ENCODE measurements at places on chromosomes 7 and 10. TPM values are rescaled to one million over a fixed set of nuclear protein-coding genes. Genes with fewer than 3 reads are reported as not detected.

- no peaks in the 10 kb centered on the region for H3K36me3 ChIP-seq
- peak overlapping the region; percentile 88 for H3K27ac ChIP-seq
- H3K4me3 ChIP-seq: peak overlapping the region; percentile 90
Measured at GRCh38 chr10:49540056-49540797, 1.3 kb upstream of the ERCC6 start.

- DNase-seq: no peak
- H3K4me3 ChIP-seq: no peak overlapping the region
- no peaks in the 10 kb centered on the region for H3K36me3 ChIP-seq
- no peaks in the 10 kb centered on the region for H3K27me3 ChIP-seq
- no peaks in the 10 kb centered on the region for H3K4me1 ChIP-seq
Measured at GRCh38 chr10:60271319-60272040, 118.2 kb downstream of the ANK3 start.

GRCh38 chr7:14714161-14714728, 188.3 kb downstream of the DGKB start:
- H3K4me3 ChIP-seq: no peak overlapping the region
- H3K4me1 ChIP-seq: no peaks in the 10 kb centered on the region
- H3K36me3 ChIP-seq: no peaks in the 10 kb centered on the region
- no peak overlapping the region for H3K27ac ChIP-seq

DNA sequence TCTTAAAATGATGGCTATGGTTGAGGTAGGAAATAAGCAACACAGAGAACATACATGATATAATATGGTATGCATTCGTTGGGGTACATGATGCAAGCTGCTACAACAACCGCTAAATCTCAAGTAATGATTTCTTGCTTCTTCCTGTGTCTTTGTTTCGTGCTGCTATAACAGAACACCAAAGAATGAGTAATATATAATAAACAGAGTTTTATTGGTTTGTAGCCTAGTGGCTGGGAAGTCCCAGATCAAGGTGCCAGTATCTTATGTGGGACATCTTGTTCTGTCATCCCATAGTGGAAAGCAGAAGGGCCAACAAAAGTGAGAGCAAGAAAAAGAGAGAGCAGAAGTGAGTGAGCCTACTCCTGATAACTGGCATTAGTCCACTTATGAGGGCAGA, 689.7 kb downstream of the SUGCT start:
- no peak for DNase-seq
- H3K4me3 ChIP-seq: no peak overlapping the region
- H3K27me3 ChIP-seq: no peaks in the 10 kb centered on the region
- no peaks in the 10 kb centered on the region for H3K36me3 ChIP-seq

GRCh38 chr10:35795131-35795824, 153.2 kb upstream of the FZD8 start:
- H3K27ac ChIP-seq: no peak overlapping the region
- H3K4me1 ChIP-seq: no peaks in the 10 kb centered on the region
- no peak for DNase-seq
- no peaks in the 10 kb centered on the region for H3K36me3 ChIP-seq
- H3K27me3 ChIP-seq: no peaks in the 10 kb centered on the region

DNA sequence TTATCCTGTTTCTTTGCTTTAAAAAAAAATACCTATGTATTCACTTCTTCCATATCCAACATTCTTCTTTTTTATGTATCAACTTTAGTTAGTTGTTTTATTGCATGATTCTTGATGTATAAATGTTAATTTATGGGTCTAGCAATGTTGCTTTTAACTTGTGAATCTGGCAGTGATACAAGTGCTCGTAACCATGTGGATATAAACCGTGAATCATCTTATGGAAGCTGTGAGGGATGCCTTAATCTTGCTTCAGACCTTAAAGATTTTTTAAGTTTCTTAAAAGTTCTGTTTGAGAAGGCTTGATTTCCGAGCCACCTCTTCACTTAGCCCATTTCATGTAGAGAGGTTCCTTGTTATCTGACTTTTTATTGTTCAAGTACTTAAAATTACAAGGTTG, 25.9 kb downstream of the HELLS start:
- no peaks in the 10 kb centered on the region for H3K27me3 ChIP-seq
- H3K4me3 ChIP-seq: no peak overlapping the region
- H3K4me1 ChIP-seq: no peaks in the 10 kb centered on the region
- no peaks in the 10 kb centered on the region for H3K36me3 ChIP-seq

DNA sequence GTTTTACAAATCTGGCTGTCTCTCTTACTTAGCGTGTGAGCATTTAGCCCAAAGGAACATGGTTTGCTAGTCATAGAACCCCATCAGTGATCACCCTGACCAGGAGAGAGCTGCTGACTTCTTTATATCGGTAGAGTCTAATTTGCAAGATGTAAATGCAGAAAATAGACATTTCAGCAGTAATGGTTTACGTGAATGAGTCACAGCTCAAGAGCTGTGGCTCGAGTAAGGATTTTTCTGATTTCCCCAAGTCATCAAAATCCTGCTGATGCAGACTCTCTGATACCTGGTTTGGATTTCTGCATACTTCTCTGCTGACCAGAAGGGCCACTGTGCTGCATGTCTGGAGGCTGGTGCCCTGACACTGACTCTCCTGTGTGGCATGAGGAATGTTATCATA, 25.7 kb downstream of the NUB1 start:
- H3K4me1 ChIP-seq: peaks cover 5% of the 10 kb centered on the region
- no peak overlapping the region for H3K4me3 ChIP-seq
- DNase-seq: no peak
- no peak overlapping the region for H3K27ac ChIP-seq
- H3K36me3 ChIP-seq: peaks cover 2% of the 10 kb centered on the region
- H3K27me3 ChIP-seq: no peaks in the 10 kb centered on the region

- H3K36me3 ChIP-seq: no peaks in the 10 kb centered on the region
- no peak for DNase-seq
- H3K27ac ChIP-seq: no peak overlapping the region
- H3K4me1 ChIP-seq: no peaks in the 10 kb centered on the region
Measured at GRCh38 chr7:32518534-32519140, 23.3 kb downstream of the AVL9 start.

DNA sequence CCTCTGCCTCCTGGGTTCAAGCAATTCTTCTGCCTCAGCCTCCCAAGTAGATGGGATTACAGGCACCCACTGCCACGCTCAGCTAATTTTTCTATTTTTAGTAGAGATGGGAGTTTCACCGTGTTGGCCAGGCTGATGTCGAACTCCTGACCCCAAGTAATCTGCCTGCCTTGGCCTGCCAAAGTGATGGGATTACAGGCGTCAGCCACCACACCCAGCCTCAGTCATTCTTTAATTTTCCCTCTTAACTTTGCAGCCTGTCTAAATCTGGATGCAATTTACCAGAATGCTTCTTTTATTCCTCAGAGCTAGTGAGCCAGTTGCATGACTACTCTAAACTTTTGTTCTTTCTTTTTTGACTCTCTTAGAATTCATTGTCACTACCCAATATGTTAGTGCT, 90.5 kb upstream of the CSTF2T start:
- no peak overlapping the region for H3K4me3 ChIP-seq
- H3K4me1 ChIP-seq: no peaks in the 10 kb centered on the region
- no peak for DNase-seq
- H3K36me3 ChIP-seq: no peaks in the 10 kb centered on the region
- no peaks in the 10 kb centered on the region for H3K27me3 ChIP-seq

- H3K27me3 ChIP-seq: no peaks in the 10 kb centered on the region
- no peak overlapping the region for H3K27ac ChIP-seq
- no peak overlapping the region for H3K4me3 ChIP-seq
- no peaks in the 10 kb centered on the region for H3K36me3 ChIP-seq
- peaks cover 2% of the 10 kb centered on the region for H3K4me1 ChIP-seq
Measured at GRCh38 chr7:116984917-116985316, 31.6 kb downstream of the ST7 start.

DNA sequence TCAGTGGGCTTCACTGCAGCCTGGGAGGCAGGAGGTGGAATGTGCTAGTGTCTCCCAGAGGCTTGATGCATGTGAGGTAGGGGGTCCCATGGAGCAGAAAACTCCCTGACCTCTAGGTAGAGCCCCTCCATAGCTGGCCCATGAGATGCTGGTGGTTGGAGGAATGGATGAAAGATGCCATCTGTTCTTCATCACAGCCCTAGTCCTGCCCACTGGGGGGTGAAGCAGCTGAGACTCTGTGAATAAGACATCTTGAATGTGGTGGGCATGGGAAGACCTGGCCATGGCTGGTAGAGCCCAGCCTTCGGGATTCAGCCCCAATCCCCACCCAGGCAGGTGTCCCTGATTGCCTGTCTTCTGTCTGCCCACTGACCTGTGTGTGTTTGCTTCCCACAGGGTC, 92.5 kb downstream of the COL13A1 start:
- H3K36me3 ChIP-seq: no peaks in the 10 kb centered on the region
- H3K27me3 ChIP-seq: no peaks in the 10 kb centered on the region
- H3K27ac ChIP-seq: no peak overlapping the region
- DNase-seq: no peak
- H3K4me1 ChIP-seq: no peaks in the 10 kb centered on the region
- H3K4me3 ChIP-seq: no peak overlapping the region

The CYP17A1 gene
- not detected for polyA plus RNA-seq

The ZNF488 gene
- polyA plus RNA-seq: 0.07 TPM

The JAZF1 gene
- 20.4 TPM for polyA plus RNA-seq

The SVOPL gene
- polyA plus RNA-seq: not detected

The ARHGAP22 gene
- polyA plus RNA-seq: 2.2 TPM
